ENCODE measurements at places on chromosomes 7 and 10.

DNA sequence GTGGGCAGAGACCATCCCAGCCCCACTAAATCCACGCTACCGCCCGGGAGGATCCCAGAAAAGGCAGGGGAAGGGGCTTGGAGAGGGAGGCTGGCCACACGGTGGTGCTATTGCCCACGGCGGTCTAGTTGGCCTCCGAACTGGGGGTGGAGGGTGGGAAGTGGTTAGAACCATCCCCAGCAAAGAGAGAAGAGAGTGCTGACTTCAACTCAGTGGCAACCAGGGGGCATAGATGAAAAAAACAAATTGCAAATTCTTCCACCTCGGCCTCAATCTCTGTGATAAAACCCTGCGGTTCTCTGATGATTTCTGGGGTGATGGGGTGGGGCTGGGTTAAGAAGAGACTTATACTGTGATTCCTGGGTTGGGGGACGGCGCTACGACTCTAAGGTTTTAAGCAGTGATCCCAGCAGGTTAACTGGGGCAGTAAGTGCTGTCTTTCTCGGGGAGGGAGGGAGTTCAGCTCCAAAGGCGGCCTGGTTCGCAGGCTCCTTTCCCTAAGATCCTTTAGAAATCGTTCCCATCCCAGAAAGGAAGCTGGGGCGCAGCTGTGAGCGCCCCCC lies 154.5 kb upstream of the LYZL2 start:
- DNase-seq: peak; percentile 70

- DNase-seq: no peak
Measured at GRCh38 chr7:123070702-123071286, 75.3 kb upstream of the TAS2R16 start.

DNA sequence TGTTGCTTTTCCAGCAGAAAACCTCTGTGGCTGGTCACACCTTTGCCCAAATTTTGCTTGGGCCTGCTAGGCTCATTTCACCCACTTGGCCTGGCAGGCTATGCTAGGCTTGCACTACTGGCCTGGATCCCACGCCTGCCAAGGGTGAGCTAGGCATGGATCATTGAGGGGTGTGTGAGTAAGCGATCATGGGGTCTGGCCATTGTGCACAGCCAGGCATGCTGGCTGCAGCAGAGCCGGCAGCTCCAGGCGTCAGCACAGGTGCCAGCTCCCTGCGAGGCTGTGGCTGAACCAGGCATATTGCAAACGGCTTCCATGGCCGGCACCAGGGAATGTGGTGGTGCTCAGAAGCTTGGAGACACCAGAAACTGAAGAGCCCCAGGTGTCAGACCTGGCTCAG lies 19.2 kb downstream of the CFAP70 start:
- no peak for DNase-seq

- DNase-seq: no peak
Measured at GRCh38 chr7:121084748-121085336, 96.3 kb downstream of the CPED1 start.

- DNase-seq: no peak
Measured at GRCh38 chr7:116317907-116318306, 107.6 kb downstream of the TES start.

DNA sequence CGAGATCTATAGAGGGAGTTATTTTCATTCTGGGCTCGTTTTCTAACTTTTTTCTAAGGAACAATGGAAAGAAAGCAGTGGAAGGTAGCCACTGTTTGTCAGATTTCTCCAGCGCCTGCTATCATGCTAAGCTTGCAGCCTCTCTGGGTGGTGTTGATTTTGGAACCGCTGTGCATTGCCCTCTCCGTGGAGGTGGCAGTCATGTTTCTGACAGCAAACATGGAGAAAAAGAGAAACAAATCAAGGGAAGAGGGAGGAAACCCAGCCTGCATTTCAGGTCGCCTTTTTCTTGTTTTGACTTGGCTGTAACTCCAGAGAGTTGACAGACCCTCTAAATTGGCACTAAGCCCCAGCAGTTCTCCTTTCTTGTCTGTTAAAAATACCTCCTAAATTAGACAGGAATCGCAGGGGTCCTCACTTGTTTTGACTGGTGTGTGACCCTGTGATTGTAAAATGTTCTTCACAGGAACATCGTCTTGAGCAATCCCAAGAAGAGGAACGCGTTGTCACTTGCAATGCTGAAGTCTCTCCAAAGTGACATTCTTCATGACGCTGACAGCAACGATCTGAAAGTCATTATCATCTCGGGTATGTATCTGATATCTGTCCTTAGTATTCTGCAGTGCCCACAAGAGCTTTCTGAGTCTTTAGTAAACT lies 4.8 kb downstream of the ECHDC3 start:
- DNase-seq: no peak

GRCh38 chr10:122587098-122587760 lies 26.7 kb downstream of the DMBT1 start:
- DNase-seq: no peak

DNA sequence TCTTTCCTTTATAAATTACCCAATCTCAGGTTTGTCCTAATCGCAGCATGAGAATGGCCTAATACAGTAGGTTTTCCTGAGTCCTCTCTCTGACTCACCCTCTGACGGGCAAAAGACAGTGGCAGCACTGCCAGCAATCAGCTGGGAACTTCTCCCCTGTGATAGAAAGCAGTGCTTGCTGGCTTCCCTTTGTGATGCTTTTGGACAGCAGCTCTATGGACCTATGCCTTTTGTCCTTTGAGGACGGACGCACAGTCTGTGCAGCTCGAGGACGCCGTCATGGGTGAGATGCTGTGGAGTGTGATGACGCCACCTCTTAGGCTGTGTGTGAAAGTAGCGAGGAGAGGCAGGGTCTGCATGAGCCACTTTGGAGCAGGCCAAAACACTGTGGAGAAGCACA lies 68.8 kb downstream of the KIAA1217 start:
- no peak for DNase-seq

DNA sequence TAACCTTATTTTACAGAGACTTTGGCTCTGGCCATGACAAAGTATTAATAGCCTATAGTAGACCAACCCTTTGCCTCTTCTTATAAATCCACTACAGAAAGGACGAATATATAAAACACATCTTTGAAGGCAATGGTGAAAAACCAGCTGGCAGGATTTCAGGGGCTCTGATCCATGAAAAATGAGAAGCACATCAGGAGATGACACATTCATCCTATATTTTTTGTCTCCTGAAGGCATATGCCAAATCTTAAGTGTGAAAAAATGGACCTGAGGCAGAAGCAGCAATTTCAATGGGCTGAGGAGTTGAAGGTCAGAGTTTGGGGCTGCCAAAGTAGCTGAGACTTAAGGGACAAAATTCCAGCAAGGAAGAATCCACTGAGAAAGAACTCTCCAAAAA lies 14.4 kb downstream of the RNF216 start:
- no peak for DNase-seq

GRCh38 chr10:15990535-15991129 lies 130.3 kb upstream of the MINDY3 start:
- no peak for DNase-seq

- DNase-seq: no peak
Measured at GRCh38 chr7:72785166-72785955, 42.6 kb downstream of the TYW1B start.
